Left renal cortex interstitium (tissue), 4 donors: ENCODE measurements at places on chromosomes 6 and 20. TPM values are rescaled to one million over a fixed set of nuclear protein-coding genes. Genes with fewer than 3 reads are reported as not detected.

- DNase-seq, result no peak
These were observed 187.0 kb downstream of the HDGFL1 start for GRCh38 chr6:22756365-22756764.

DNA sequence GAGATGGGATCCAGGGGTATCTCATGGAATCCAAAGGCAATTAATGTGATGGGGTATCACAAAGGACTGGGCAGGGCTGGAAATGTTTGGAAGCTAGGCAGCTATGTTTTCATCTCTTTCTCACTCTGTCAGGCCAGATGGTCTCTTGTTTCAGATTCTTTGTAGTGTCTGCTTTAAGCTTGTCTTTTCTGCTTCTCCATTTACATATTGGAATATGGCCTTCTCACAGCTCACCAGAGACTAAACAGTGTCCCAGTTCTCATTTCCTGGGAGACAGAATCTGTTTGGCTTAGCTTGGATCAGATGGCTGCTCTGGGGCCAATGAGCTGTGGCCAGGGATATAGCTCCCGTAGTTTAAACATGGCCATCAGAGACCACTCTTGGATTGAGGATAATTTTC is 78.9 kb downstream of the SLC35F1 start:
- no peak for DNase-seq

DNA sequence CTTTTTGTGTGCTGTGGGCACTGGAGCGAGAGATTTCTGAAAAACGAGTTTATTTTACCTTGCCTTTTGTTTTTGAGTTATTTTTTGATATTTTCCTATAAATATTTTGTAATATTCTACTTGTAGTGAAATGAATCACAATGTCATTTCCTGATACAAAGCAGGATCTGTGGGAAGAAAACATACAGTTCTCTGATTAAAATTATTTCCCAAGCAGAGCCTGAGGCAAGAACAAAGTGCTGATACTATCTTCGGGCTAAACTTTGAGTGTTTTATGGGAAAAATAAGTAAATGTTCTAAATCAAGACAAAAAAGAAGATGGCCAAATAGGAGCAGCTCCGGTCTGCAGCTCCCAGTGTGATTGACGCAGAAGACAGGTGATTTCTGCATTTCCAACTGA is 33.7 kb upstream of the ELOVL5 start:
- DNase-seq, result no peak

- no peak for DNase-seq
These were observed 171.6 kb downstream of the UBE3D start for GRCh38 chr6:82893889-82894652.

- no peak for DNase-seq
These were observed 33.4 kb downstream of the MTRES1 start for GRCh38 chr6:107061125-107062020.

DNA sequence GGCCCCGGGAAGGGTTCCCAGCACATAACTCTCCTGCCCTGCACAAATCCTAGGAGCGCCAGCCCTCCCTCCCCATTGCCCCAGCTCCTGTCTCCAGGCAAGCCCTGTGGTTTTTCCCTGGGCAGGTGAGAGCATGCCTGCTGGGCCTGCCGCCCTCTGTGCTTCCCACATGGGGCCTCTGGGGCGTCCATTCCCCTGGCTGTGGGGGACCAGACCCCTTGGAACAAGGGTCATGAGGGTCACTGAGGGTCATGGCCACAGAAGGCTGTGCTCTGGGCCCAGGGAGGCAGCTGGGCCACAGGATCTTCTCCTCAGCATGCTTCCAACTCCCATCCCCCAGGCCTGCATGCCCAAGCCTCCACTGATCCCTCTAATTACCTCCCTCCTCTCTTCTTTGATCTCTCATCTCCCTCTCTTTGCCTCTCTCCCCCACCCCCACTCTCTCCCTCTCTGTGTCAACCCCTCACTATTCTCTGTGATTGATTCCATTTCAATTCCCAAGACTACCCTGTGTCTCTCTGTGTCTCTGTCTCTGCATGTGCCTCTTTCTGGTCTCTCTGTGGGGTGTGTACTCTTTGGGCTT is 6.1 kb downstream of the MDFI start:
- no peak for DNase-seq

GRCh38 chr20:20224806-20225205 is 143.1 kb upstream of the INSM1 start:
- DNase-seq, result no peak

DNA sequence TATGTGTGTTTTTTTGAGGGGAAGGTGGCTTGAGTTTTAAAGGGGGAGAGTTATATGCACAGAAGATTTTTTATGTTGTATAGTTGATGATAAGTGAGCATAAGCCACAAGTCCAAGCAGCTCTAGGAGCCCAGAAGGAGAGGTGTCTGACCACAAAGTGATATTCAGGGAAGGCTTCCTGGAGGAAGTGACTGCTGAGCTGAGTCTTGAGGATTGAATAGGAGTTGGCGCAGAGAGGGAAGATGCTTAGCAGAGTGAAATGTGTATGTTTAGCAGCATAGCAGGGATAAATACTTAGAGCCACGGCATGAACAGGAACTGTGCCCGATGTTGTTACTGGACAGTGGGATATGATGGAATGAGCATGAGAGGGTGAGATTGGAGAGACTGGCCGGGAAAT is 255.1 kb upstream of the KCNG1 start:
- DNase-seq, result no peak

- no peak for DNase-seq
These were observed 4.9 kb downstream of the TCF15 start for GRCh38 chr20:605237-605636.

GRCh38 chr6:40894962-40895799 is 143.8 kb downstream of the UNC5CL start:
- DNase-seq, result no peak

DNA sequence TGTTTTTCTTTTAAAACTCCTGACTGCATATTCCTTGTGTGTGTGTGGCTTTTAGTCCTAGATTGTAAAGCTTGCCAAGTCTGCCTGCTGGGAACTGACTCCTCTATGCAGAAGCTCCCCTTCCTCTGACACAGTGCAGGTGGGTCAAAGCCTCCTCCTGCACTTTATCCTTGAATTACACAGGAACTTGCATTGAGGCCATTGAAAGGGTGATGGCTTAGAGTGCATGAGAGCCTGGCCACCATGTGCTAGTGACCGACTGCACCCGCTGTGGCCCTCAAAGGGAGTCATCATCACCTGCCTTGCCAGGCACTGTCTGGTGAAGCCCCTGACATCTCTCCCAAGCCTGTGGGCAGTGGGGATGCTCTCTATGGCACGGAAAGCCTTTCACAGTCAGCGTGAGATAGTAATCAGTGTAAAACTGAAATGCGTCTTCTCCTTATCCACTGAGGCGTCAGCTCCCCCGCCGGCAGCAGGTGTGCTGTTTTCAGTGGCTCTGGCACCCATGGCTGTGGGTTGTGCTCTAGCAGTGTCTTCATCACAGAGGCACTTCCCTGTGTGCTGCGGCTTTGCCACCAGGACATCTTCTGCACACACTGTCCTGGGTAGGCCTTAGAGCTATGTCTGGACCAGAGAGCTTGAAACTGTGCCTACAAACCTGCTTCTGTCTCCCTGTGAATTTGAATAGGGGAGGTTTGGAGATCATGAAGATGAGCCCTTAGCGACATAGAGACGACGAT is 87.9 kb downstream of the THBS2 start:
- DNase-seq, result no peak

- peak; percentile 74 for DNase-seq
These were observed 40.5 kb downstream of the PIM1 start for GRCh38 chr6:37210313-37210968.

GRCh38 chr20:16228722-16229121 is 344.5 kb downstream of the KIF16B start:
- no peak for DNase-seq

DNA sequence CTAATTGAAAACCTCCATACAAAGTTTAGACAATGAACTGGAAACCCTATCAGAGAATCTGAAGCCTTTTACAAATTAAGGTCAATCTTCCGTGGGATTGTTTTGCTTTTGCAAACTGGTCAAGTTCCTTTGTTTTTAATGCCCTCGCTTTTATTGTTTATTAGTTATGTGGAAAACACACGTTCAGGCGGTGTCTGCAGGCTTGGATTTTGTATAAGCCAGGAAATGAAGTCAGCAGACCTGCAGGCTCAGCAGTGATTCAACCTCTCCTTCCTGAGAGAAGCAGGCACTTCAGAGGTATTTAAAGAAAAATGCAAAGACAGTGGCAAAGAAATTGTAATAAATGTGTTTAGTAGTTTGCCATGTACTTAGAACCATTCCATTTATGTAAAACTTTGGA is 103.4 kb upstream of the PDE10A start:
- no peak for DNase-seq

DNA sequence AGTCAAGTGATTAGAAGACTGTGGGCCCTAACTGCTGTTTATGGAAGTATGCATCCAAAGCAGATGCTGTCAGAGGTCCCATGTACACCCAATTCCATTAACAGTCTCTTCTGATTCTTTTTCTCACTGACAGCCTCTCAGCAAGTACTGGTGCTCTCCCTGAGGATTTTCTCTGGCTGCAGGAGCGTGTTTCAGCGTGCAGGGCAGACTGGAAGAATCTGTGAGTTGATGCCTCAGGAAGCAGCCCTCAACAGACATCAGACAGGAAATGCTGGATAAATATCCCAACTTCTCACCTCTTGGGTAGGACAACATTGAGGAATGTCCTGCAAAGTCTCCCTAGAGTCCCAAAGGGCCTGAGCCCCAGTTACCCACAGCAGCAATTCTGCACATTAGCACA is 40.8 kb downstream of the ANKEF1 start:
- DNase-seq, result no peak

DNA sequence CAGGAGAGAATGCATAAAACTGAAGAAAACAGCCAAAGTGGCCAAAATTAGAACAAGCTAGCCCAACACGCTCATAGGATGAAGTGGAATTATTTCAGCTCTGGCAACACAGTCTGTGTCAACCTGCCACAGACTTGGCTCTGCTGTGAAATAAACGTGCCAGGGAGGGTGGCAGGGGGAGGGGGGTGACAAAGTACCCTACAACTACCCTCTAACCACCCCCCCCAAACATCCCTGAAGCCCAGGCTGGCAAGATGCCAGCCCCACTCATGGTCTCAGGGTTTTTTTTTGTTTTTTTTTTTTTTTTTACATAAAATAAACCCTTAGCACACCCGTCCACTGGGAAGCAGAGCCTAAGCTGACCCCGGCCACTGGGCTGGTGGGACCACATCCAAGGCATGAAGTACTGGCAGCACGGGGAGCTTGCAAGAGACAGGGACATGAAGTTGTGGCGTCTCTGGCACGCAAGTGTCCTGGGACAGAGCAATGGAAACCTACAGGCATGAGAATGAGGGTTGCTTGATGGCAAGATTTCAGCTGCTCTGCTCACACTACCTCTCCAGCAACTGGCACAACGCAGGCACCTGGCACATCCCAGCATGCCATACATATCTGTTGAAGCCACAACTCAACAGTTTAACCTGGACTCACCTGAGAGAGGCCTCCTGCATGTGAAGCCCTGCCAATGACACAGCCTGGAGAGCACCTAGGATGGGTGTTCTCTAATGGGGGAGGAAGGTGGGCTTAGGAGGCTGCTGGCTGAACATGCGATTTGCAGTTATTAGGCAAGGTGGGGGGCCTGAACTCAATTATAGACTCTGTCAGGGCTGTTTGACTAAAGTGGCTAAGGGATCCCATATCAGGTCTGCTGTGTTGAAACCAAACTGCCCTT is 76.4 kb downstream of the TRAM2 start:
- no peak for DNase-seq

- no peak for DNase-seq
These were observed 1118.8 kb upstream of the MAP3K7 start for GRCh38 chr6:91705646-91706045.

- no peak for DNase-seq
These were observed 25.7 kb downstream of the PSMB9 start for GRCh38 chr6:32879691-32880090.

The THEMIS gene
- polyA plus RNA-seq, result not detected

The MAFB gene
- polyA plus RNA-seq, result 117 TPM

The CALHM5 gene
- 2.1 TPM for polyA plus RNA-seq

The HCRTR2 gene
- 0.51 TPM for polyA plus RNA-seq

The CNR1 gene
- 0.89 TPM for polyA plus RNA-seq

The PAK5 gene
- 0.52 TPM for polyA plus RNA-seq

The PRSS16 gene
- polyA plus RNA-seq, result 0.30 TPM

The NUP43 gene
- polyA plus RNA-seq, result 53.4 TPM

The TMEM30A gene
- 139 TPM for polyA plus RNA-seq

The MICAL1 gene
- 23.7 TPM for polyA plus RNA-seq

The NRN1 gene
- polyA plus RNA-seq, result 9.9 TPM
